A549 (cell line): ENCODE measurements at places on chromosomes 16 and 17.

GRCh38 chr16:14051103-14051729 is 19.9 kb upstream of the MRTFB start:
- DNase-seq, result no peak

DNA sequence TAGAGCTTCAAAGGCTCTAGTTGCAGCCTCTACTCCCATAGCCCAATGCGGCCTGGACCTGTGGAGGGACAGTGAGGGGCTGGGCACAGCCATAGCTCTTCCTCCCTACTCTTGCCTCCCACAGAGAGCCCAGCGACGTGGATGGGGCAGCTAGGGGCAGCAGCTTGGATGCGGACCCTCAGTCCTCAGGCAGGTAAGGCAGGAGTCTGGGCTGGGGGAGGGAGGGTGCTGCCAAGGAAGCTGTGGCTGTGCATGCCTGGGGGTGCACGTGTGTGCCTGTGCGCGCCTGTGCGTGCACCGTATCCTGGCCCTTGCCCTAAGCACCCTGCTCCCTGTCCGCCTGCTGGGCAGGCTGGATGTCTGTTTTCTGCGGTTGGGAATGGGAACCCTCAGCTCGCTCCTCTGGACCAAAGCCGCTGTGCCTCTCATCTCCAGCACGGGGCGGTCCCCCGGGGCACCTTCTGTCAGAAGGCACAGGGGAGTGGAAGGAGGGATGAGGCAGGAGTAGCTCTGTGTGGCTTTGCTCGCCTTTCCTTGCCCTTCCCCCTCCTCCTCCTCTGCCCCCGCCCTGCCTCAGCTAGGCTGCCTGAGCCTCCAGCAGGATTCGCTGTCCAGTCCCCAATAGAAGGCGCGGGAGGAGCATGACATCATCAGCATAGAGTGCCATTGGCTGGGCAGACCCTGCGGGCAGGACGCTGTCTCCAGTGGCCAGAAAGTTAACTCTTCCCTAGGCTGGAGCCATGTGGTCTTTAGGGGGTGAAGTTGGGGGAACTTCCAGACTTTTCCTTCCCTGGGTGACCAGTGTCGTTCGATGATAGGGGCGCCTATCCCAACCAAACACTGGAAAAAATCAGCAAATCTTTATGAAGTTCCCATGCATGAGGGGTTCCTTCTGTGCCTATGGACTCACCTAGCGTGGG is 797 bp downstream of the PRCD start:
- DNase-seq, result peak; percentile 100

- DNase-seq, result peak; percentile 75
These were observed 2.1 kb upstream of the HES7 start for GRCh38 chr17:8125947-8126490.

DNA sequence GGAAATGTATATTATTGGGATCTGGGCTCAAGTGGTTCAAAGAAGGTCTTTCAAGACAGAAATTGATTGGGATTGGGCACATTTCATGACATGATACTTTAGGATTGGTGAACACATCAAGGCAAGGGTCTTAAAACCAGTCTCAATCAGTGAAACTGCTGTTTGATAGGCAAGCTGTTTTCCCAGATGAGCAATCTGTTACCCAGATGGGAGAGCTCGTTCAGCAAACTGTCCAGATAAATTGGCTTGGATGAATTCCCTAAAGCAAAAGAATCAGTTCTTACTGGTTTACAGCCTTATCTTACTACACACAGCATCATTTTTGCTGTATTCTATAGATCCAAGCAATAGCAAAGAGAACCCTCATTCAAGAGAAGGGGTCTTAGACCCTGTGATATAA is 31.0 kb upstream of the CNEP1R1 start:
- DNase-seq, result no peak

- no peak for DNase-seq
These were observed 1.5 kb downstream of the CD68 start for GRCh38 chr17:7580604-7581575.

DNA sequence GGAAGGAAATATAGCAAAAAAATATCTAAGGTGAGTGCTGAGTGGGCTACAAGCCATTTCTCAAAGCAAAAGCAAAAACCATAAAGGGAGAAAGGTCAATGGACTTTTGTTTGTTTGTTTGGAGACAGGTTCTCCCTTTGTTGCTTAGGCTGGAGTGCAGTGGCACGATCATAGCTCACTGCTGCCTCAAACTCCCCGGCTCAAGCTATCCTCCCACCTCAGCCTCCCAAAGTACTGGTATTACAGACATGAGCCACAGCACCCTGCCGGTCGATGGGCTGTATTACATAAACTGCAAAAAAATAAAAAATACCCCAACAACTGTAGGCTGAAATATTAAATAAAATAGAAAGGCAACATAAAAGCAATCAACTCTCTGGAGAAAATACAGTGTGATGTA is 3.5 kb upstream of the RBBP6 start:
- DNase-seq, result no peak

DNA sequence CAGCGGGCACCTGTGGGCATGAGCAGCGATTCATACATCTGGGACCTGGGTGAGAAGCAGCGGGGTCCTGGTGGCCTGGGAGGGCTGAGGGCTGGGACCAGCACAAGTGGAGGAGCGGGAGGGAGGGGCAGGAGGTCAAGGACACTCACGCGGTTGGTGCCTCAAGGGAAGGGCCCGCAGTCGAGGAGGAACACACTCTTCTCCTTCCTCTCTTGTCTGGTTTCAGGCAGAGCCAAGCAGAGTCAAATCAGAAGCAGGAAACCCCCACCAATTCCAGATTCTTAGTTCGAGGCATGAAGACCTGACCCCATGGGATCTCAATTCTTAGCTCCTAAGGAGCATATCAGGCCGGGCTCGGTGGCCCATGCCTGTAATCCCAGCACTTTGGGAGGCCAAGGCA is 15.7 kb downstream of the DNAI2 start:
- no peak for DNase-seq

DNA sequence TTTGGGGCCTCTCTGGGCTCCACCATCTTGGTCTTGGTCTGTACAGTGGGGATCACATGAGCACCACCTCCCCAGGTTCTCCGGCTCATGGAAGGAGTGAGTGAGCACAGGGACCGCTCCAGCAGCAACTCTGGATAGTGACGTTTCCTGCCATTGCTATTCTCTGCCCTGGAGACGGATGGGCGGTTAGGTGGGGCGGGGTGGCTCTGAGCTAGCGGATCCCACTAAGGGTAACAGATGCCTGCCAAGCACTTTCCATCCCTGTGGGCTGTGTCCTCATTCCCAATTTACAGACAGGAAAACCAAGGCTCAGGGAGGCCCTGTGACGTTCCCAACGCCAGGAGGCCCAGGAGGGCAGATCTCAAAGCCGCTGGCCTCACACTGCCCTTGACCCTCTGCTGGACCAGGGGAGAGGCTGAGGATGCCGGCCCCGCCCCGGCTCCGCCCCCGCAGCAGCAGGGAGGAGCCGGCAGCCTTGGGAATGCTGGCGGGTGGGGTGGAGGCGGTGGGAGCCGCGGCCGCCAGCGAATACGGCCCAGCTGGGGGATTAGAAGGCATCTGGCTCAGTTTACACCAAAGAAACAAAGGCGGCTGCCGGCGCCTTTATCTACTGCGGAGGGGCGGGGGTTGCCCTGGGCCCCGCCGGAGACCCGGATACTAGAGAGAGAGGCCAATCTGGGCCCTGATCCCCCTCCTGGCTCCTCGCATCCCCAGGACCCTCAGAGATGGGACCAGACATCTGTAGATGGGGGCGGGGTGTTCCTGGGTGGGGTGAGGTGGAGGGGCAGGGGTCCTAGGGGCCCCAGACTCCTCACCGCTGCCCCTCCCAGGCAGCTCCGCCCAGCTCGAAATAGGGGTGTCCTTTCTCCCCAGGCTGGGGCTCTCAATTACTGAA is 122.3 kb upstream of the CIBAR2 start:
- peak; percentile 37 for DNase-seq

- no peak for DNase-seq
These were observed 7.6 kb downstream of the PITPNM3 start for GRCh38 chr17:6548578-6549330.

GRCh38 chr17:21283482-21284318 is 811 bp upstream of the MAP2K3 start:
- no peak for DNase-seq

- peak; percentile 42 for DNase-seq
These were observed 563 bp downstream of the METRNL start for GRCh38 chr17:83079766-83080578.

DNA sequence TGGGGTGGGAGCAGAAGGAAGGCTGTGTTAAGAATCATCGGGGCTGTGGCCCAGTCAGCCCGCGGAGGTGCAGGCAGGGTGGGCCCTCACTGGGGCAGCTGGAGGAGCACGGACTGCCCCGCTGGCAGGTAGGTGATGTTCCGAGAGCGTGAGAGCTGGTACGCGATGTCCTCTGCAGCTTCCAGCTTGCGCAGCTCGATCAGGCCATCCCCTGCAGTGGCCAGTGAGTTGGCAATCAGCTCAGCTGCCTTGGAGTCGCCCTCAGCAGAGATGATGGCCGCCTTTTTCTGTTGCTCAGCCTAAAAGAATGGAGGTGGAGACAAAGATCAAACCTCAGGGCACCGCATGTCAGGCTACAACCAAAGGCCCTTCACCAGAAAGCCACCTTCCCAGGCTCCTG is 9.8 kb downstream of the PHB1 start:
- DNase-seq, result no peak

- DNase-seq, result no peak
These were observed 130.5 kb downstream of the MAF start for GRCh38 chr16:79469999-79470398.

GRCh38 chr17:2181897-2182448 is 121.6 kb downstream of the SMG6 start:
- DNase-seq, result no peak

DNA sequence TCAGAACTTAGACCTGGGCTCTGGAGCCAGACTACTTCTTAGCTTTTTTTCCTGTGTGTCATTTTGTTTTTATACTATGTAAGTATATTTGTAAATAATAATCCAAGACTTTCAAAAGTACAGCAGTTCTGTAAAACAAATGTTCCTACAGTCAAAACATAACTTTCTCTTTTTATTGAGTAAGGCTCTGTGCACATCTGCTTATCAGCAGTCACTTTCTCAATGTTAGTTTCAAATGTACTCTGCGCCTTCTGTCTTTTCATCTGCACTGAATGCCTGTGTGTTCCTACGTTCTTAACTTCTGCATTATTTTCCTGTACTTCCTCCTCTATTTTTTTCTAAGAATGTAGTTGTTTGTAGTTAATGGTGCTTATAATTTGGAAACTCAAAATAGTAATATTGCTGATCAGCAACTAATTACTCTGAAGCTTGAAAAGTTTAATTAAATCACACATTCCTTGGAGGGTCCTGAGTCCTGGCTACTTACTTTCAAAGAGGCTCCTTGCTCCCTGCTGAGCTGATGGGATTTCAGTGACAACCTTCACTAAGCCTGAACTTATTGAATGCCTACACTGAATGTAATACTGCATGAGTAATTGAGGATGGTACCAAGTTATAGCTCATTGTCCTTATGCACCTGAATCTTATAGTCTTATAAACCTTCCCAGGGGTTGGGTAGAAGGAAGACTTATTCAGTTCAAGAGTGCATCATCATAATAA is 329.9 kb downstream of the KCNJ2 start:
- no peak for DNase-seq

GRCh38 chr17:55346658-55347057 is 75.0 kb downstream of the MMD start:
- no peak for DNase-seq

DNA sequence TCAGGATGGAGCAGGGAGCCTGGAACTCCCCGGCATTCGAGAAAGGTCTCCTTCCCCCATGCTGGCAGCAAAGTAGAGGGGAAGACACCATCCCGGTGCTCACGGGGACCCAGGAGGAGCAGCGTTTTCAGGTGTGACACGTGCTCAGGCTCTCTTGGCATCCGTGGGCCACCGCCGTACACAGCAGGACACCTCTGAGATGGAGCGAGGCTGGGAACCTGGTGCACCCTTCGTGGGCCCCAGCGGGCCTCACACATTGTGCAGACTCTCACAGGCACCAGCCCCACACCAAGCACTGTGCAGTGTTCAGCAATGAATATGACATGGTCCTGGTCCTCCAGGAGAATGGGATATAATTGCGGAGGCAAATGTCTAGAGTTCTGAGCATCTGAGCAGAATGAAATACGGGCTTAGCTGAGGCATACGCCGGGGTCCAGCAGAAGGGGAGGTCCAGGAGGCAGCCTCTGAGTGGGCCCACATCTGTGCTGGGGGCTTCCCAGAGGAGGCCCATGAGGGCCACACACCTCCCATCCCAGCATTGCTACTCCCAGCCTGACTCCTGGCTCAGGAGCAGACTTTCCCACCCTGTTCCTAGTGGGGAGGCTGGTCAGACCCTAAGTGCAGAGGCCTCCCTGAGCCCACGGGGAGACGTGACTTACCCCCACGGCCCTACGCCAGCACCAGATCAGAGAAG is 72.6 kb downstream of the ABR start:
- DNase-seq, result no peak

- DNase-seq, result no peak
These were observed 77.0 kb downstream of the METRNL start for GRCh38 chr17:83156408-83156807.

- no peak for DNase-seq
These were observed 2.8 kb downstream of the DHRS7C start for GRCh38 chr17:9788601-9789000.

DNA sequence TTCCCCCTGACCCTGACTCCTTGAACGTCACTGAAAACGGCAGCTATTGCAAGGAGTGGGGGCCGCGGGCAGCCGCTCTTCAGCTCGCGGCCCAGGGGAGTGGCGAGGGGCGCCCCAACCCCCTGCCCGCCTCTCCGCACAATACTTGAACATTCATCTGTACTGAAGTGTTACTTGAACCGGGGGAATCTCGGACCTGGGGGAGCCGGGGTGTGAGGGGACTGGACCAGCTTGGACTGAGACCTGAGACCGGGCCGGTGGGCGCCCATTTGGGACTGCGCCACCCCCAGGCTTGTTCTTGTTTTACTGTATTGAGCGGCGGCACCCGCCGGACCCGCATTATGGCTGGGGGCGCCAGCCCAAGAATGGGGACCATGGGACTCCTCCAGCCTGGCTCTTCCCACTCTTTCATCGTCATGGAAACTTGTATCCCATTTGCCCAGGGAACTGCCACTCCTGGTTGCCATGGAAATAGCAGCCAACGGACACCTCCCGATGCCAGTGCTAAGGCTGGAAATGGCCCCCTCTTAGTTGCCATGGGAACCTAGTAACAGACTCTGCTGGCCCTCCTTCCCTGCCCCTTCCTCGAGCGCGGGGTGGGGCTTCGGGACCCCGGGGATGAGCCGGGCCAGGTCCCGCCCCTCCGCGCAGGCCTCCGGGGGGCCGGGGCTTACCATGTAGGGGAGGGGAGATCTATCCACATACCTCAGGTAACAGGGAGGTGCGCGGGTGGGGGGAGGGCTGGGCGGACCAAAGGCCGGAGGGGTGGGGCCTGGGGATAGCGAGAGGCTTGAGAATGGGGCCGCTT is 805 bp upstream of the ORAI3 start:
- DNase-seq, result peak; percentile 98

DNA sequence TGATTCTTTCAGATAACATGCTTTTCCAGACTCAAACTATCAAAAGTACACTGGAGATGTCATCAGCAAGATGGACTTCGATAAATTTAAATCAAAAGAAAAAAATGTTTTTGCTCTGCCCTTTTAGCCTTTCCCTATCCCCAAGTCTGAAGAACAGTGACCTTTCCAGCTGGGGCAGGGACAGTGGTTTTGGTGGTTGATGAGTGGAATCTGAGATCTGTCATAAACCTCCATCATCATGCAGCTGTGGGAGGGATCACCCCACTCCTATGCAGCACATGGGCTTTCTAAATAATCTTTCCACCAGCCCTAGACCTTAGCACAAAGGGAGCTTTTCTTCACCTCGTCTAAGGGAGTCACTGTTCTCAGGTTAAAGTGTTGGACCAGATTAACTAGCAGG is 869.5 kb upstream of the SOX9 start:
- DNase-seq, result no peak

GRCh38 chr17:77613627-77614026 is 344.9 kb upstream of the TNRC6C start:
- DNase-seq, result no peak

GRCh38 chr16:69243479-69243878 is 56.5 kb downstream of the SNTB2 start:
- DNase-seq, result no peak
